SHP77 (cell line): ENCODE measurements at places on chromosomes 11 and 22.

- no peak for DNase-seq
Measured at GRCh38 chr11:86246293-86246675, 1.7 kb downstream of the EED start.

GRCh38 chr11:12404436-12404835, 27.1 kb downstream of the PARVA start:
- no peak for DNase-seq

- no peak for DNase-seq
Measured at GRCh38 chr11:3775736-3776406, 21.5 kb downstream of the NUP98 start.

- no peak for DNase-seq
Measured at GRCh38 chr11:43774786-43775185, 94.2 kb downstream of the HSD17B12 start.

DNA sequence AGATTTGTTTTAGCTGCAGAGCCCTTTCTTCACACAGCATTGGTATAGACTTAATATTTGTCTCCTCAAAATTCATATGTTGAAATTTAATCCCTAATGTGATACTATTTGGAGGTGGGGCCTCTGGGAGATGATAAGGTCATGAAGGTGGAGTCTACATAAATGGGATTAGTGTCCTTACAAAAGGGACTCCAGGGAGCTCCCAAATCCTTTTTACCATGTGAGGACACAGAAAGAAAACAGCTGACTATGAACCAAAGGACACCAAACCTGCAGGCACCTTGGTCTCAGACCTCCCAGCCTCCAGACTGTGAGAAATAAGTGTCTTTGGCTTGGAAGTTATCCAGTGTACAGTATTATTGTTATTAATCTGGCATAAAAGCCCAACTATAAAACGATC, 10.2 kb downstream of the SLC35F2 start:
- DNase-seq, result no peak

DNA sequence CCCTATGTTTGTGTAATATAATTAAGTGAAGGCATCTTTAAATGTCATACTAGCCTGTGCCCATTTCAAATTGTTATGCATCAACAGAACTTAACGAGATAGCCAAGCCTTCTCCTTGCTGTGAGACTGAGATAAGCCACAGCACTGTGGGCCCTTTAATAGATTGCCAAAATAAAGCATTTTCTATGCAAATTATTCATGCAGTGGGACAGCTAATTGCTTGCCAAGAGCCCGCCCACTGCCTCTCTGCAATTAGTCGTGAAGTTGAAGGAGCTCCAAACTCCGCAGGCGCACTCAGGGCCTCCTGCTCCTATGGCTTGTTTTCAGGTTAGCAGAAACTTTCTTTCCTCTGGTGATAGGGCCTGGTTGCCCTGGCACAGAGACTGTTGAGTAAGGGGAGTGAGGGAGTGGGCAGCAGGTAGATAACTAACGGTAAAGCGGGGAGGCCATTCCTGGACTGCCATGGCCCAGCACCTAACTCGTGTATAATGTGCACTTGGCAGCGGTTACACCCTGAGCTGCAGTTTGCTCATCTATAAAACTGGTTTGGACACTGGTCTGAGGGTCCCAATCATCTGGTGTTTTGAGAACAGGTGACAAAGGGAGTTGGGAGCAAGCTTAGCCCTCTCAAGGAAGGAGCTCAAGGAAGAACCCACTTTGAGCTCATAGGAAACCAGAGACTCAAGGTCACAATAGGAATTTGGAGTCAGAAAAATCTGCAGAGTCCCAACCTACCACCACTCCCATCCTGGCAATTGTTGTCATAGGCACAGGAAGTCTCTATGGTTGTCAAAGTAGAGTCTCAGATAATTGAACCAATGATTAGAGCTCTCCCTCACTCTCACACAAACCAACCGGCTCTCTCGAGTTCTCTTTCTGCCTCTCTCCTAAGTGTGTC, 33.9 kb upstream of the RIC3 start:
- no peak for DNase-seq

GRCh38 chr22:44444341-44445306, 53.4 kb downstream of the RTL6 start:
- no peak for DNase-seq

DNA sequence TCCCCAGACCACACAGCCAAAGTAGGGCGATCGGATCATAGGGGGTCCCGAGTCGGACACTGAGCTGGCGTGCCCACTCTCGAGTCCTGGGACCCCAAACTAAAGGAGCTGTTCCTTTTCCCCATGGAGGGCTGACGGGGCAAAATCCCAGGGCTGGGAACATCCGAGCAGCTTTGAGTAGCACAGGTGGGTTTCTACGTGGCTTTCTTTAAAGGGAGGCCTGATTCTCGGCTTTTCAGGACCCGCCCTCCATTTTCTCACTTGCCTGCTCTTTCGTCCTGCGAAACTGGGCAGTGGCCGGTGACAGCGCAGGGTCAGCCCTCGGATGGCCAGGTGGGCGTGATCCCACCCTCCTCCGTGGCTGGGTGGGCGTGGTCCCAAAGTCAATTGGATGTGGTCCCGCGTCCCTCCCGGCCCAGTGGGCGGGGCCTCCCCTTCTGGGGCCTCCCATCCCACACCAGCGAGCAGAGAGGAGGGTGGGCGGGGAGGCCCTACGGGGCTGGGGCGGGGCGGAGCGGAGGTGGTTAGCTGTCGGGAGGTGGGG, 17.5 kb upstream of the TXNRD2 start:
- no peak for DNase-seq

GRCh38 chr22:39522567-39523300, 2.4 kb downstream of the ATF4 start:
- peak; percentile 28 for DNase-seq

GRCh38 chr22:35442471-35442870, 42.5 kb downstream of the MCM5 start:
- DNase-seq, result no peak

- peak; percentile 24 for DNase-seq
Measured at GRCh38 chr11:75867778-75868374, 52.9 kb downstream of the UVRAG start.
